ENCODE measurements at places on chromosomes 4 and X. TPM values are rescaled to one million over a fixed set of nuclear protein-coding genes. Genes with fewer than 3 reads are reported as not detected.

Gene ADH1A
- not detected for total RNA-seq

DNA sequence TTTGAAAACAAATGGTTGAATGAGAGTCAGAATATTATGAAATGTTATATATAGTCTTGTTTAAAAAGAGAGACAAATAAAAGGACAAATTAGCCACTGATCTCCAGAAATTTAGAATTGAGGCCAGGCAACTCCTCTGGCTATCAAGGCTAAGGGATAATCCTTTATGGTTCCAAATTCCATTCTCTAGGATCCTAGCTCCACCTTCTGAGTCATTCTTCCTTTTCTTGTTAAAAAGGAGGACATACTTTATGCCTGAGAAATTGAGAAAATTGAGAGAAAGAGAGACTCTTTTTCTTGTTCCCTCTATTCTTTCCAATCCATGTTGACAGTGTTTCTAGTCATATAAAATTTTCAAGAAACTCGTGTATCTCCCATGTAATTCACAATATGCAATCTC, 1299.5 kb downstream of the FSTL5 start:
- no peak for DNase-seq

DNA sequence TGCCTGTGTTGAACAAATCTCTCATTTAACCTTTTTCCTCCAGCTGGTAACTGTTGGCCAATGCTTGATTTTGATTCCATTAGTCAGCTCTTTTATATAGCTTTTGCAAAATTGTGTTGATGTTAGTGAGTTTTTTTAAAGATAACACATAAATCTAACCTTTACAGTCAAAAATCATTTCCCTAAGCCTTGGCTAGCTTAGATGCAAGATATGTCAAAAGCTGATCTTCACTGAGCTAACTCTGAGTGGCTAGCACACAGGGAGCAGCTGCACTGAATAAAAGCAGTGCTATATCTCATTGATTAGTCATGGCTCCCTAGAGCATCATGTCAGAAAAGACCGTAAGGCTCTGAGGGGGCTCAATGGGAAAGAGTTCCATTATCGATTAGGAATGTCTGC, 78.7 kb downstream of the PPARGC1A start:
- no peak for DNase-seq

DNA sequence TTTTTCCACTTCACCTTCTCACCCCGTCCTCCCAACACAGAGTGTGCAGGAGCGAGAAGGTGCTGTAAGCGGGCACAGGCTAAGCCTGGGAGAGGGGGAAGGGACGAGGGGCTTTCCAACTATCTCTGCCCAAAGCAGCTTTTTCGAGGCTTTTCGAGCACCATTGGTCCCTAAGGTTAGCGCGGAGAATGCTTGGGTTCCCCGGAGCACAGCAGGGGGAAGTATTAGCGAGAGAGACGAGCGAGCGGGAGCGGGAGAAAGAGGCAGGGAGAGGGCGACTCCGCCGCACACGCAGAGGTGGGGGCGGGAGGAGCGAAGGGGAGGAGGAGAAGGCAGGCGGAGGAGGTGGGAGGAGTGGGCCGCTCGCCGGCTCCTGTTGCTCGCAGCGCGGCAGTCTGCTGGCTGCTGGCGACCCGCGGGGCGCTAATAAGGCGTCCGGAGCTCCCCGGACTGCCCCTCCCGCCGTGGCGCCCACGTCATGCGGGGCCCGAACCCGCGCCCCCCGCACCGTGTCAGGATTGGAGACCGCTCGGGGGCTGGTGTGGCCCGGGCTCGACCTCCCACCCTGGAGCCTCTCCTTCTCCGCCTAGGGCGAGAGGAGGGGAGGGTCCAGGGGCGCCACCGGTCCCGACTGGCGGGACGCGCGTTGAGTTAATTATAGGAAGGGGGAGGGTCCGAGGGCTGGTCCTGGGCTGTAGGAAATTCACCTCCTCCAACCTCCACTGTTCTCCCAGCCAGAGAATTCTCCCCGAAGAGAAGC, at the start of gene ADAMTS3:
ADAMTS3 (minus strand) TSS at position 263 of the 760 bp plus-strand sequence. CDS start 459 bp downstream, outside the sequence.
- DNase-seq = peak; percentile 56

DNA sequence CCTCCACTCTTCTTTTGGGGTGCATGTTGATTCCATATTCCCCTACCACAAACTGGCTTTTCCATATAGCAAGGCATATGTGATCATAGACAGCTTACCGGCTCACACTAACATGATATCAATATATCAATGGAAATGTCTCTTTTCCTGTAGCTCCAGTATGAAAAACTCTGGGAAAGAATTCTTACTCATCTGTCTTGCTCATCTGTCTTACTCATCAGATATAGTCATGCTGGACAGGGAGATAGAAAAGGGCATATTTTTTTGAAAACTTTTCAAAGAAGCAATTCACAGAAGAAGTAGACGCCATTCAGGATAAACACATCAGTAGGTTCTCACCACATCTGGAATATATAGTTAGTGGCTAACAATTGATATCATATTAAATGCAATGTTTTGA, 794.7 kb downstream of the RAB28 start:
- DNase-seq = no peak

- no peak for DNase-seq
Observed at GRCh38 chrX:137313627-137314026, 252.3 kb upstream of the ZIC3 start.

DNA sequence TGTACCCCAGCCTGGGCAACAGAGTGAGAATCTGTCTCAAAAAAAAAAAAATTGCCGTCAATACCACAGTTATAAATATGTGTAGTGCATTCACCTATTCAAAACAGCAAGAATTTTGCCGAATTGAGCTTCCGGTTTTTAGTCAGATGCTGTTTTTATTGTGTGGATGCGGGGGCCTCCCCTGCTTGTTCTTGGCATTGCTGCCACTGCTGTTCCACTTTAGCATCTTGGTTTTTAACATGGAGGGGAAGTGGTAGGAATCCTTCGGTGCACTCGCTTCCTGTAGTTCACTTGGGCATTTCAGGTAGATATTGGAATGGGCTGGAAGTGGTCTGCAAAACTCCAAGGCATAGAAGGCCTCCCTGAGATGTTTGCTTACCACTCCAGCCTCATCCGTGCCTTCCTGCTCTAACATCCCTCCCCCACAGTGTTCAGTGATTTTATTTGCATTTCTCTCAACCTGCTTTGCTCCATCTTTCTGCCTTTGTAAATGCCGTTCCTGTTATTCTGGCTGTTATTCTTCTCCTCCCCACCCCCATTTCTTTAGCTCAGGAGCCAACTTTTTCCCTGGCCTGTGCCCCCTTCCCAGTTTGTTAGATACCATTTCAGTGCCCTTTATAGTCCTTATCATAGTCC, 25.5 kb downstream of the MOB1B start:
- DNase-seq = no peak

DNA sequence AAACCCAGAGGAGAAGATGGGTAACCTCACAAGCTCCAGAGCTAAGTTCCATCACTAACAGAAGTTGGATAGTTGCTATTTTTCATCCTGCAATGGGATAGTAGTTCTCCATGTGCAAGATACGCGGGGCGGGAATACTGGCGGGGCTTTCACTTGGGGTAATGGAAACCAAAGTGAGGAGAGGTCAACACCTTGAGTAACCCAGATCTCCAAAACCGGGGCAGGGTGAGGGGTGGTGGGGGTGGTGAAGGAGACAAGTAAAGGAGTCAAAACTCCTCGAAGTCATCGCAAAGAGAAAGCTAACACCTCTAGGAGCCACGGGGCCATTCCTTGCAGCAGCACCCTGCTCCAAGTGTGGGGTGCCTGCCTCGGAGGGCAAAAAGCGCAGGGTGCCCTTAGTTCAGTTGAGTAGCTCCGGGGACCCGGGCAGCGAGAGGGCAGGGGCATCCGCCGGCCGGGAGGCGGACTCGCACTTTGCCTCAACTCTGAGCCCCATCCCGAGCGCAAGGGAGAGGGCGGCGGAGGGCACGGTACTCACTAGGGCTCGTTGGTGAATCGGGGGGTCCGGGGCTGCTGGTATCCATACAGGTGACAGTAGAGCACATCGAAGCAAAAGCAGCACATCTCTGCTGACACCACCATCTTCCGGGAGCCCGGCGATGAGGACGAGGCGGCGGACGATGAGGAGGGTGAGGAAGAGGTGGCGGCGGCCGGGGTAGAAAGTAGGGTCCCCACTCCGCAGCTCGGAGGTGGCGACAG, 645 bp downstream of the AMMECR1 start:
- DNase-seq = peak; percentile 6

DNA sequence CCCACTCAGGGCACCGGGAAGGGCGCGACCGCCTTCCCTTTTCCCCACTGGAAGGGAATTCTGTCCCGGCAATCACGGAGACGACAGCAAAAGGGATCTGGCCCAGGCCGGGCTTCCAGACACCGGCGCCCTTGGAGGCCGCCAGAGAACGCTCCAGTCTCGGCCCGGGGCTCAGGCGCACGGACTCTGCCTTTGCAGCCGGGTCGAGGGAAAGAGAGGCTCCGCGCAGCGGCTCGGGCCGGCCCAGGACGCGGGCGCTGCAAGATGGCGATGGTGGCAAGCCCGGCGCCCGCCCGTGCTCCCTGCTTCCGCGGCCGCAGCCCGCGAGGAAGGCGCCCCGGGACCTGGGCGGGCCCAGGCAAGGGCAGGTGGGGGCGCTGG, 1.1 kb downstream of the CTBP1 start:
- DNase-seq = no peak

GRCh38 chr4:106982711-106983211, 53.4 kb downstream of the DKK2 start:
- no peak for DNase-seq

Gene ERCC6L
- 6.7 TPM for total RNA-seq

Gene AADAT
- total RNA-seq = 3.1 TPM

DNA sequence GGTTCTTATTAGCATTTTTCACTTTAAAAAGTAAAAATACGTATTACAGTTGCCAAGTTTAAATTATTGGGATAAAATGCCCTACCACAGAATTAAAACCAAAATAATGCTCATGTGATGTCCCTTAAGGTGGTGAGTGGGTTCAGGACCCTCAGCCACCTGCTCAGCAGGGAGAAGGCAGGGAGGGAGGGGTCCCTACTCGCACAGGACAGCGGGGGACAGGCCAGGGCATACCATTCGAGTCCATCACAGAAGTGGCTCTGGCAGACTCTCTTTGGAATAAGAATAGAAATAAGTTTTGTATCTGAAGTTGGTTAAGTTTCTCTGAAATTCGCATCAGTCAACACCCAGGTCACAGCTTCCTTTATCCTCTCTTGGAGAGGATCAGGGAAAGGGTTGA, 37.7 kb downstream of the NOP14 start:
- DNase-seq = no peak

DNA sequence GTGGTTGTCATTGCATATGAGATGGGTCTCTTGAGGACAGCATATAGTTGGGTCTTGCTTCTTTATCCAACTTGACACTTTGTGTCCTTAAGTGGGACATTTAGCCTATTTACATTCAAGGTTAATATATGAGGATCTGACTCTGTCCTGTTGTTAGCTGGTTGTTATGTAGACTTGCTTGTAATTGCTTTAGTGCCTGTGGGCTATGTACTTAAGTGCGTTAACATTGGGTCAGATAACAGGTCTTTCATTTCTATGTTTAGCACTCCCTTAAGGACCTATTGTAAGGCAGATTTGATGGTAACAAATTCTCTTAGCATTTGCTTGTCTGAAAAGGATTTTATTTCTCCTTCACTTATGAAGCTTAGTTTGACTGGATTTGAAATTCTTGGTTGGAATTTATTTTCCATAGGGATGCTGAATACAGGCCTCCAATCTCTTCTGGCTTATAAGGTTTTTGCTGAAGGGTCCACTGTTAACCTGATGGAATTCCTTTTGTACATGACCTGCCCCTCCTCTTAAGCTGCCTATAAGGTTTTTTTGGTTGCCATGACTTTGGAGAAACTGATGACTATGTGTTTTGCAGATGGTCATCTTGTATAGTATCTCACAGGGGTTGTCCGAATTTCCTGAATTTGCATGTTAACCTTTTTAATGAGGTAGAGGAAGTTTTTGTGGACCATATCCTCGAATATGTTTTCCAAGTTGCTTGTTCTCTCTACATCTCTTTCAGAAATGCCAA, 162.0 kb downstream of the NKX6-1 start:
- no peak for DNase-seq

Gene ANAPC10
- 21.4 TPM for total RNA-seq

DNA sequence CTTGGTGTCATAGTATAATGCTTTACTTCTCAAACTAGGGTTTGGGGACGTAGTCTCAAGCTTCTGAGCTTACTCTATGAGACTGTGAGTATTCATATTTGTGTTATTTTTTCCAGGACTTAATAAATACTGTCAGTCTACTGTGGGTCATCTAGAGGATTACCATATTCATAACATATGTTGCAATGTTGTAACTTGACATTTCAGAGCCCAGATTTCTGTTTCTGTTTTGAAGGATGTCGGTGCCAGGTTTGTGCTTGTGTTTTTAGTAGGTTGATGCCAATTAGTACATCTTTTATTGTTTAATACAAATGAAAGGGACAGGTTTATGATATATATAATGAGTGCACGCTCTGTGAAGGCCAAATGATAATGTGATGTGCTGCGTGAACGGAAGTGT, 69.6 kb downstream of the SPANXN4 start:
- no peak for DNase-seq

GRCh38 chrX:12685541-12685940, 105.7 kb upstream of the PRPS2 start:
- no peak for DNase-seq

- peak; percentile 33 for DNase-seq
Observed at GRCh38 chr4:183722731-183723560, 63.9 kb downstream of the TRAPPC11 start.

Gene GPM6B
- total RNA-seq = not detected

DNA sequence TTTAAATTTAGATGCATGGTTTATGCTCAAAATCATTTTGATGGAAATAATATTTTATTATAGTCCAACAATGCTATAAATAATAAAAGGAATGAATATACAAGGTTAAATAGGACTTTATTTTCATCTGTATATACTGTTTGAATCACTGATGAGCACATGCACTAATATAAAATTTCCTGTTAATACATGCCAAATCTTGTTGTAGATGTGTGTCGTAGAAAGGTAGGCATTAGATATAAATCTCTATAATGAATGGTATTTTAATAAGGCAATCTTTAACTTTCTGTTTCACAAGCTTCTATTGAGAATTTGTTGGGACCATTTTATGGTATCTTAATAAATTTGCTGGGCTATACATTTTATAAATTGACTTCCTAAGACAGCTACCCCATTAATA, 868.8 kb downstream of the CCSER1 start:
- DNase-seq = no peak

DNA sequence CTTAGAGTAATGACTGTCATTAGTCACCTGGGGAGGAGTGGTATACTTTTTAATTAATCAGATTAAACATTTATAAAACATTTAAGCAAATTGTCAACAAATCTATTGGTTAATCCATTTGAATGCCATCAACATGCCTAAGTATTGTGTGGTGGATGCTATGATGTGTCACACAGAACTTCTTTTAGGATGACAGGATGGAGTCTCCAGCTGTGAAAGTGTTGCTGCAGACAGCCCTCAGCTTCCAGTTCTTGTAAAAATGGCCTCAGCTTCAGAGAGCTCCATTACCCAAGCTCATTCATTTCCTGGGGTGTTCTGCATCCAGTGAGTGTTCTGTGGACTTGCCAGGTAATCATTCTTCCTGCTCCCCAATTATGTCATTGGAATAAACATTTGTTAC, 74.3 kb upstream of the CLNK start:
- DNase-seq = no peak

GRCh38 chr4:24705016-24705753, 90.2 kb upstream of the SOD3 start:
- no peak for DNase-seq

GRCh38 chrX:120213438-120214265, 37.0 kb upstream of the ZBTB33 start:
- peak; percentile 67 for DNase-seq

Gene CC2D2A
- total RNA-seq = 22.4 TPM

GRCh38 chr4:70759126-70759525, 37.4 kb downstream of the RUFY3 start:
- DNase-seq = no peak

GRCh38 chr4:105092768-105093167, 53.9 kb upstream of the TET2 start:
- no peak for DNase-seq

Data from endothelial cell of umbilical vein (primary cell).